ENCODE measurements at places on chromosomes 7 and 10. TPM values are rescaled to one million over a fixed set of nuclear protein-coding genes. Genes with fewer than 3 reads are reported as not detected.

- no peak for DNase-seq
Observed at GRCh38 chr10:75018251-75018650, 93.2 kb upstream of the SAMD8 start.

The FAM25C gene
- not detected for polyA plus RNA-seq

The CPED1 gene
- polyA plus RNA-seq: 37.8 TPM

DNA sequence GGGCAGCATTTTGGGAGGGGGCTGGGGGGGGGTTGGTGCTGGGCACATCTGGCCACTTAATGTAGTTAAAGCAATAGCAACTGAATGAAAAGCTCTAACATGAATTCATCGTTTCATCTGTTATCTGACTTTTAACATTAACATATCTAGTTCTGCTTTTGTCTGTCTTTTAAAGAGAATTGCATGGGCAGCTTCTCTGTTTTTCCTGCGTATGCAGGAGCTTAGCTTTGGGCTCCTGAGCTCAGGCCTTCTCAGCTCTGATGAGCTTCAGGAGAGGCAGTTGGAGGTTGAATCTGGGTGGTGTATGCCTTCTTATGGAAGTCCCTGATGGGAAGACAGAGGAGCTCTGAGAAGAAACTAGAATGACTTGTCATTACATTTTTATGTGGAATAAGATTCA is 58.4 kb downstream of the DNAJB6 start:
- DNase-seq: no peak

The TNKS2 gene
- polyA plus RNA-seq: 69.6 TPM

DNA sequence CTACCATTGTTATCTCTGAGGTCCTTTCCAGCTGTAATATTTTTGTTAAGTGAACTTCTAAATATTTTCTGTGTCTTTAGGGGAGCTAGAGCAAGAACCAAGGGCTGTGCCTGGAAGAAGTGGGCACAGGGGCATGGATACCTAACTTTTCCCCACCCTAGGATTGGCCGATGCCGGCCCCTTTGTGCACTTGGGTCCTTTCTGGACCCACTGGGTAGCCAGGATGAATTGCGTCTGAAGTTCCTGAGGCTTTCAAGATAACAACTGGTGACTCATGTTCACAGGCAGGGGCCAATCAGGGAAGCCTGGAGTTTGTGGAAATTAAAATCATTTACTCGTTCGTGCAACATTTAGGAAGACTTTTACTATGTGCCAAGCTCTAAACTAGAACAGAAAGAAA is 758 bp downstream of the DPCD start:
- no peak for DNase-seq

DNA sequence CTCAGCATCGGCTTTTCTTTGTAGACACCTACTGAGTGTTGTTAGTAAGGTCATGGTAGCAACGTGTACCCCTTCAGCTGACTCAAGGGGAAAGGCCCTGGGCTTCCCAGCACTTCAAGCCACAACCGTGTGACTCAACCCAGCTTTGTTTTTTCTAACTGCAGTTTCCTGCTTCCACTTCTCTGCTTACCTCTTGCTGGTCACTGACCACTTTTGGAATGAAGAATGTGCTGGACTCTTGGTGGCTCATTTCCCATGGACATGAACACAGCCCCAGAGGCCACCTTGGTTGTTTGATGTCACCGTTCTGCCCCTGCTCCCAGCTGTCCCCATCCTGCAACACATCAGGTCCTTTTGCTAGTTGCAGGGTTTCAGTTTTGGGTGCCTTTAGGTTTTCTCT is 69.5 kb upstream of the ZNF438 start:
- DNase-seq: no peak

Data from left renal pelvis (tissue), 4 donors.